ENCODE measurements at places on chromosomes 1 and 21. TPM values are rescaled to one million over a fixed set of nuclear protein-coding genes. Genes with fewer than 3 reads are reported as not detected.

EVA1C gene
- 3.2 TPM for total RNA-seq

- no peak for DNase-seq
Observed at GRCh38 chr1:85132078-85132720, 68.6 kb downstream of the SYDE2 start.

DNA sequence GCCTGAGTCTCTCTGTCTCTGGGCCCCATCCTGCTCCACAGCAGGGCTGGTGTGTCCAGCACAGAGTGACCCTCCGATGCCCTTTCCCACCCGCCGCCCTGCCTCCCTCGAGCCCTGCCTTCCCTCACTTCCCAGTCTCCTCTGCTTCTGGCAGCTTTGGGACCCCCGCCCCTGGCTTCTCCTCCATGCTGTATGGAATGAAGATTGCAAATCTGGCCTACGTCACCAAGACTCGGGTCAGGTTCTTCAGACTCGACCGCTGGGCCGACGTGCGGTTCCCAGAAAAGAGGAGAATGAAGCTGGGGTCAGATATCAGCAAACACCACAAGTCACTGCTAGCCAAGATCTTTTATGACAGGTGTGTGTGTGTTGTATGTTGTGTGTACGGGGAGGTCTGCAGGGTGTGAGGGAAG is 14.3 kb downstream of the MOV10 start:
- DNase-seq = no peak

DNA sequence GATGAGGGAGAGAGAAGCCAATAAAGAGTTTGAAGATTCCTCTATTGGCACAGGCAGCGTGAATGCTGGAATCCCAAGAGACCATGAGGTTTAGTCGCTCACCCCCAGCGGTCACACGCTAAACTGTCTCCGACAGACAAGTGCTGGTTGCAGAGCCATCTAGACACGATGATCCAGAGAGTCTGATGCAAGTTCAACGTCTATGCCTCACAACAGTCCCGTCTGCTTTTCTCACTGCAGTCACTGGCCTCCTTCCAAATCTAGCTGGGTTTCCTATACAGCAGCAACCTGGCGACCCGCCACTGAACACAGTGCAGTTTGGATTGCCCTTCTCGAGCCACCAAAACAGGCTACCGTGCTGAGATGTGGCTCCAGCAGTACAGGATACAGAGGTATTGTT is 98.6 kb upstream of the KRTAP19-8 start:
- no peak for DNase-seq

- DNase-seq = no peak
Observed at GRCh38 chr1:225871359-225872074, 10.7 kb downstream of the TMEM63A start.

DNA sequence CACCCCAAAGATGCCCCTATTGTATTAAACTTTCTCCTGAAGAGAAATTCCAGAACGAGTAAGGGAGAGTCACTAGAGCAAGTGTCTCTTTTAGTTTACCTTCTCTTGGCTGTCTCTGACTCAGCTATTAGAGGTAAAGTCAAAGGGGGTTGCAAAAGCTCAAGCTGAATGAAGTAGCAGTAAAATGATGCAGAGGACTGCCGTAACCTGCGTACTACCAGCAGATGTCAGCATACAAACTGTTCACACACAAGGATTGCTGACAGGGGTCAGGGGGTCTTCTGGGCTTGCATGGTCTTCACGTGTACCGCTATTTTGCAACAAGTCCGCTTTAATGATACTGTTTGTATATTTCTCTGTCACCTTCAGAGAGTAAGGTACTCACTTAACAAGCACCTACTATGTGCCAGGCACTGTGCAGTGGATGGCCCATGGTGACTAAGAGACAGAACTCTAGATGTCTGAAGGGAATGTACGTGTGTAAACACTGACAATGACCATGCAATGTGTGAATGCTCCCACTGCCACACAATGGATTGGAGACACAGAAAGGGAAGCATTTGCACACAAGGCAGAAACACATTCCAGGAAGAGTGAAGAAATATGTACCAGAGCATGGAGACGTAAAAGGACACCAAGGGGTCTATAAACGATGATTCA is 34.9 kb downstream of the CHML start:
- no peak for DNase-seq

- DNase-seq = no peak
Observed at GRCh38 chr1:242023805-242024204, 24.9 kb upstream of the MAP1LC3C start.

RGS13 gene
- total RNA-seq = not detected

DNA sequence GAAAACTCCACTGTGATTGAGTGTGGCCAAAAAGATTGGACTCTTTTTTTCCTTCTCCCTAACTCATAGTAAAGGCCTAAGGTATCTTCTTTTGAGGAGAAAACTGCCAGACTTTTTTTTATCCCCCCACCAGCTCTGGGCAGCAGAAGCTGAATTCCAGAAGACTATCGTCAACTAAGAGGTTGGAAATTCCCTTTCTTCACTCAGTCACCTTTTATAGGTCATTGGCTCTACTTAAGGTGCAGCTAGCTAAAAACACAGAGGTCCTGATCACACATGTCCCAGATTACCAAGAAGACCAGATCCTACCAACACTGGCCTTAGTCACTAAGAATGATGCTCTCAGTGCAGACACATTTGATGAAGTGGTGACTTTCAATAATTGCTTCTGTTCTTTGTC is 1441.2 kb downstream of the PLA2G4A start:
- no peak for DNase-seq

- no peak for DNase-seq
Observed at GRCh38 chr1:54191525-54191924, 8.3 kb downstream of the CYB5RL start.

- DNase-seq = peak; percentile 4
Observed at GRCh38 chr1:198399452-198399851, 141.0 kb downstream of the ATP6V1G3 start.

GRCh38 chr1:171995573-171995972 is 154.3 kb downstream of the DNM3 start:
- no peak for DNase-seq

IKBKE gene
- total RNA-seq = 10.7 TPM

GRCh38 chr1:165845992-165846748 is 18.8 kb downstream of the UCK2 start:
- no peak for DNase-seq

- DNase-seq = no peak
Observed at GRCh38 chr21:25501996-25502665, 105.2 kb downstream of the MRPL39 start.

All from LHCN-M2 (cell line).